ENCODE measurements at places on chromosomes 4 and X.
A peak's percentile ranks its signal among the peaks of the same experiment; 100 is the strongest.

DNA sequence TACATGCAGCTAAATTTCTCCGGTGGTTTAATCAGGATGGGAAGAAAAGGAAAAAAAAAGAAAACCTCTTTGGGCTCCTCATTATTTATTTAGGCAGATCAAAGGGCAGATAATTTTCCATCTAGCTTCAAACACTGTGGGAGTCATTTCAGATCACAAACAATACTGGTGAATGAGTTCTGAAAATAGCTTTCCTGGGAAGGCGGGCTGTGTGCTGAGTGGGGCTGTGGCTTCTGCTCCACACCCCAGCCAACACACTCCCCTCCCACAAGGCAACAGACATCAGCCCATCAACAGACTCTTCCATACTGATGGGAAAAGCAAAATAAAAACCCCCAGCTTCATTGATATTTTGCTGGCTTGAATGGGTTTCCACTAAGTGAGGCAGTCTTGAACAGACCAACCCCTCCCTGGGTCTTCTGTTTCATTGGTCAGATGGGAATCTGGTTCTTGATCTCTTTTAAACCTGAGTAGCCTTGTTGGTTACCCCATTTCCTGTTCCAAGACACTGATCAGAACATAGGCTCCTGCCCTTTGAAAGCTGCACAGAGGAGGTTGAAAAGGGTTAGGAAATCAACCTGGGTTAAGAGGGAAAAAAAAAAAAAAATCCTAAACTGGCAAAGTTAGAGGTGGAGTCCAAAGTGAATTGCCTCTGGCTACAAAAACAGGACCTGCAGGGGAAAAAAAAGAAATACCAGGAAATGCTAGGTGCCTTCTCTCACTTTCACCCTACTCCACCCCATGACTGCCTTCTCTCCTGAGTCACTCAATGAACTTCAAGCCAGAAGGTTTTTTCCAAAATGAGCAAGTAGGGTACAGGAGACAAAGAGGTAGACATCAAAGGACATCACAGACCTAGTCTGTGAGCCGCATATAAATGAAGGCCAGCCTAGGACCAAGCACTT is 20.0 kb downstream of the AMOT start:
- no peak for DNase-seq

DNA sequence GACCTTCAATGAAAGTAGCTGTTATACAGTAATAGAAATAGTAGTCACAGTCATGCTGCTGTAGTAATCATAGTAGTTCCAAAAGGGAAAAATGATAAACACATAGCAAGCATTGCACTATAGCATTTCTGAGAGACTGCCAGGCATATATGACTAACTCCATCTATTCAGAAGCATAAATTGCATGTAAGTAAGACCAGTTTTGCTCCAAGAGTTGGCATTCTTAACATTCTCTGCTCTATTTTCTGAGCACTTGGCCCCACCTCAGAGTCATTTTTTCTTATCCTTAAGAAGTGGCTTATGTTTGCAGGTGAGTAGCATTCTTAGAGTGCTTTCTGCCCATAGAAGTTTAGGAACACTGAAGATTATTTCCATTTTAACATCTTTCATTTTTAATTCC is 490.3 kb upstream of the TECRL start:
- no peak for DNase-seq

GRCh38 chr4:76250962-76251361 is 559 bp upstream of the FAM47E start:
- DNase-seq: no peak

DNA sequence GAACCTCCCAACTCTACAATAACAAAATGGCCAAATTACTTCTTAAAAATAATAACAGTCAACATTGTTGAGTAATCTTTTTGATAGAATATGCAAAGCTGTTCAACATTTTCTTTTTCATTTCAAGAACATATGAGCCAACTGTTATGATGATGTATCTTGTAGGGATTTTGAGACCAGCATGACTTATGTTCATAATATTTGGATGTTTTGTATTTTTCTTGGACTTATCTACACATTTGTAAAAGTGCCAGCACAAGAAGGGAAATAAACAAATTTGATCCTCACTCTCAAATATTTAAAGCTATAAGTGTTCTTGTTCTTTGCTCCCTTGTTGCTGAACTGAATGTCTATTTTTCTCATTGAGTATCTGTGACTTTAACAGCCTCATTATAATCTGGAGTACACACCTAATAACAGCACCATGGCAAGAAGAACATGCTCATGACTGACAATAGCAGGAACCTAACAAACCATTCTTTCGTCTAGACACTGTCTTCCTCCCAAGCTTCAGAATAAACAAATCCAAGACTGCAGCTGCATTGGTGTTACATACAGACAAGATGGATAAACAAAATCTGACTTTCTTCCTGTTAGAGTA is 1049.7 kb downstream of the FAT4 start:
- no peak for DNase-seq

DNA sequence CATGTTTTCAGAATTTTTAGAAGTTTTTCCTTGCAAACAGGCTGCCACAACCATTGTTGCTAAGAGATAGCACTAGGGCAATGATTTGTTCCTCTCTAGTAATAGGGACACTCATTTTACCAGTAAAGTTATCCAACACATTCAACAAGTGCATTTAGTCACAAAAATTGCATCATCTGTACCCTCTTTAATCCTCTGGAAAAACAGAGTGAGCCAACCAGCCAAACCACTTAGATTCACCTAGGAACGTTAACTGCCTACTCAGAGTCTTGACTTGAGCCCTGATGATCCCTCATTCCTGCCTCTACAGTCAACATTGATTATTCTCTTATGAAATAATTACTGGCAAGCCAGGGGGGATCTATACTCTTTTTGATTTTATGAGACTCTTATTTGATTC is 17.0 kb upstream of the ADGRA3 start:
- no peak for DNase-seq

- DNase-seq: no peak
Measured at GRCh38 chrX:80207327-80207726, 192.8 kb downstream of the TBX22 start.

DNA sequence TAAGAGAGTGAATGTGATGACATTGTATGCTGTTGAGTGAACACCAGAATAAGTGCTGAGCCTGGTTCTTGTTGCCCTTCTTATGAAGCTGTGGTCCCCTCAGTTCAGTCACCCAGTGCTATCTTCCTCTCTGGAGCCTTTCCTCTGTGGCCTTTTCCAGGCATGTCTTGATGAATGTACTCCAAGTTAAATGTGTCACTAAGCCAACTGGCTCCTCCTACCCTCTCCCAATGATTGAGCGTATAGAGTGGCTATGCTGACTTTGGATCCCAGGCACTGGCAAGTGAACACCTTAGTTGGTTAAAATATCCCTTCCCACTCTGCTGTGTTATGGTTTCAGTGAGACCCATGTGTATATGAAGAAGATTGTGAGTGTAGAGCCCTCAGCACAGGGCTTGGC is 134.1 kb upstream of the MAMLD1 start:
- DNase-seq: no peak

DNA sequence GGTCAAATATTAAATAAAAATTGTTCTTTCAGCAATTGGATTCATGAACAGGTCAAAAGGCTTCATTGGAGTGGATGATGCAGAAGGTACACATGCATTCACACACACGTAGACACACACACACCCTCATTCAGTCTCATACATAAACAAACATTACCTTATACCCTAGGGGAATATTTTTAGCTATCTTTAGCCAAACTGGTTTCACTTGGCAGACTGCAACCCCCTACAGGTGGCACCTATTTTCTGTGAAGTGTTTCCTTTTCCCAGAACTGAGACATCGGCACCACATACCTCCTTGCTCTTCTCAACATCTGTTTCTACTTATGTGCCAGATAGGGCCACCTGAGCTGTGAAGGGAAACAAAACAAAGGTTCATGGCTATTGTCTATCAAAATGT is 18.5 kb upstream of the KDR start:
- no peak for DNase-seq

GRCh38 chrX:34382416-34382815 is 250.3 kb upstream of the FAM47A start:
- peak; percentile 80 for DNase-seq

- DNase-seq: peak; percentile 25
Measured at GRCh38 chr4:158316264-158316663, 106.0 kb downstream of the TMEM144 start.

GRCh38 chr4:180483036-180483435 is 1760.2 kb upstream of the TENM3 start:
- no peak for DNase-seq

DNA sequence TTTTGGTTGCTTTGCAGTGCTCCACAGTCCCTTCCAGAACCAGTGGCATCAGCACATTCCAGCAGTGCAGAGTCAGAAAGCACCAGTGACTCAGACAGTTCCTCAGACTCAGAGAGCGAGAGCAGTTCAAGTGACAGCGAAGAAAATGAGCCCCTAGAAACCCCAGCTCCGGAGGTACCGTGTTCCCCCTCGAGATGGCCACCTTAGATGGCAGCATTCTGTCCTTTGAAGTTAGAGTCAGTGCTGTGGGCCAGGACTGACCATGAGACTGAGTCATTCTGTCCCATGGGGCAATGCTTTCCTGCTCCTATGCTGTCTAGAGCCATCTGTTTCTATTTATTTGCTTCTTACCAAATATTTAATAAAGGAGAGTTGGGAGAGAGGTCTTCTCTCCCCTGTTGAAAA is 112.3 kb downstream of the KLHL8 start:
- DNase-seq: peak; percentile 84

- peak; percentile 86 for DNase-seq
Measured at GRCh38 chr4:153159728-153160221, 44.5 kb upstream of the TRIM2 start.

- DNase-seq: no peak
Measured at GRCh38 chr4:152221816-152222516, 313.9 kb downstream of the FBXW7 start.

- DNase-seq: no peak
Measured at GRCh38 chr4:63757929-63758328, 651.3 kb downstream of the TECRL start.

DNA sequence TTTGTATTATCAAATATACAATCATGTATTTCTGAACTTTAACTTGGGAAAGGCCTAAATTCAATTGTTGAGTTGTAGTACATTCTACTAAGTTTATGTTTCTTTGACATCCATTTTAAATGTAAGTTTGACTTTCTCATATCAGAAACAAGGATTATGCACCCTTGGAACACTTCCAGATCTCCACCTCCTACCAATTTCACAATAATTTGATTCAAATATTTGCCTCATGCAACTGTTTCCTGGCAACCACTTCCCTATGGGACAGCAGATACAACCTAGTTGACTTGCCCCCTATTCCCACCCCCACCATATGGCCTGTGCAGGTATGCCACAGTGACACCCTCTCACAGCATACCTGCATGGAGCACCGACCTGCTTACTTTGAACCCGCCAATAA is 506.4 kb upstream of the PABPC4L start:
- DNase-seq: no peak

- DNase-seq: no peak
Measured at GRCh38 chr4:105631818-105632400, 76.6 kb downstream of the INTS12 start.

- DNase-seq: peak; percentile 24
Measured at GRCh38 chrX:48071064-48071985, at the start of gene ZNF630. ZNF630 (minus strand) TSS chrX:48071640; CDS start chrX:48066886, 4,754 bp downstream.

- DNase-seq: peak; percentile 53
Measured at GRCh38 chr4:94274912-94275311, 67.2 kb downstream of the SMARCAD1 start.

All from fibroblast of upper back skin (primary cell).